Astrocyte of the cerebellum (primary cell): ENCODE measurements at places on chromosomes 16 and 17.

DNA sequence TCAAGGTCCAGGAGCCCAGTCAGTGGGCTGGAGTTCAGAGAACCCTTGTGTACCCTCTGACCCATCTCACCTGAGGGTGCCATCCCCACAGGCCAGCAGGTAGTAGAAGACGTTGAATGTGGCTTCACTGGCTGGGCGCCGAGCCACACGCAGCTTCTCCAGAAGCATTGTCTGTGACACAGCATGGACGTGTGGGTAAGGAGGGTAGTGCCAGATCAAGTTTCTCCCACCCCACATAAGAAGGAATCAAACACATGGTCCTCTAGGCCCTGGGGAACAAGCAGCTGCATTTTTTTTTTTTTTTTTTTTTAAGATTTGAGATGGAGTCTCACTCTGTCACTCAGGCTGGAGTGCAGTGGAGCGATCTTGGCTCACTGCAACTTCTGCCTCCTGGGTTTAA, 60.9 kb downstream of the MYO18A start:
- no peak for DNase-seq

- peak; percentile 90 for DNase-seq
Observed at GRCh38 chr17:42322382-42323267, 34.3 kb downstream of the STAT5A start.

- no peak for DNase-seq
Observed at GRCh38 chr17:56171186-56171959, 18.1 kb downstream of the ANKFN1 start.

GRCh38 chr16:77430787-77431585, 3.8 kb downstream of the ADAMTS18 start:
- no peak for DNase-seq

GRCh38 chr16:7167626-7168025, 165.0 kb upstream of the RBFOX1 start:
- no peak for DNase-seq

DNA sequence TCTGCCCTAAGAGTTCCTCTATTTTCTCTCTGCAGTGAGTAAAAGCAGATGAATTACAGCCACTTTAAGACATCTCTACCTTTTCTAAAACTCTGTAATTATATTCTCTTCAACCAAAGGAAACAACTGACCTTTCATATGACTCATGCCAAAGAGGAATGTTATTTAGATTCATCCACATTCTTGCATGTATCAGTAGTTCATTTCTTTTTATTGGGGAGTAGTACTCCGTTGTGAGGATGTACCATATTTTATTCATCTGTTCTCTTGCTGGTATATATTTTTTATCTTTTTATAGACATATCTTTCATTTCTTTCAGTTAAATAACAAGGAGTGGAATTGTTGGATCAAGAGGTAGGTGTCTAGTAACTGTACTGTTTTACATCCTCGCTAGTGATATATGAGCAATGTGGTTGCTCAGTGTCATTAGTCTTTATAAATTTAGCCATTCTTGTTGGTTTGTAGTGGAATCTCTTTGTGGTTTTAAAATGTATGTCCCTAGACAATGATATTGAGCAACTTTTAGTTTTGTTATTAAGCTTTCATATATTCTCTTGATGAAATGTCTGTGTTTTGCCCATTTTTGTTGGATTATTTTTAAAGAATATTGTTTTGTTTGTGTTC, 7.8 kb upstream of the MYH8 start:
- DNase-seq = no peak

DNA sequence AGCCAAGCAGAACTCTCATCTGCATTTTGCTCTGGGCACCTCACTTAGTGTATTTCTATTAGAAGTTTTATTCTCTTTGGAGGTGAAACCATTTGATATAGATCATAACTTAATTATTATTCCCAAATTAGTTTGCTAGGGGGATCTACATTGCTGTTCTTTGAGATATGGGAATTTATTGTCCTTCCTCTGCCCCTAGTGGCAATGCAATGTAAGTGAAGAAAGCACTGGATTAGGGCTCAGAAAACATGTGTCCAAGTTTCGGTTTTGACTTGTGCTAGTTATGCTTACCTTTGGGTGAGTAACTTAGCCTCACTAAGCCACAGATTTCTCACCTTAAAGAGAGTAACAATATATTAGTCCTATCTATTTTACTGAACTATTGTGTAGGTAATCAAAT, 2.9 kb downstream of the KRT39 start:
- no peak for DNase-seq

- DNase-seq = no peak
Observed at GRCh38 chr16:11386054-11386680, 40.9 kb downstream of the RMI2 start.

- peak; percentile 64 for DNase-seq
Observed at GRCh38 chr16:51429041-51429440, 278.0 kb upstream of the SALL1 start.

DNA sequence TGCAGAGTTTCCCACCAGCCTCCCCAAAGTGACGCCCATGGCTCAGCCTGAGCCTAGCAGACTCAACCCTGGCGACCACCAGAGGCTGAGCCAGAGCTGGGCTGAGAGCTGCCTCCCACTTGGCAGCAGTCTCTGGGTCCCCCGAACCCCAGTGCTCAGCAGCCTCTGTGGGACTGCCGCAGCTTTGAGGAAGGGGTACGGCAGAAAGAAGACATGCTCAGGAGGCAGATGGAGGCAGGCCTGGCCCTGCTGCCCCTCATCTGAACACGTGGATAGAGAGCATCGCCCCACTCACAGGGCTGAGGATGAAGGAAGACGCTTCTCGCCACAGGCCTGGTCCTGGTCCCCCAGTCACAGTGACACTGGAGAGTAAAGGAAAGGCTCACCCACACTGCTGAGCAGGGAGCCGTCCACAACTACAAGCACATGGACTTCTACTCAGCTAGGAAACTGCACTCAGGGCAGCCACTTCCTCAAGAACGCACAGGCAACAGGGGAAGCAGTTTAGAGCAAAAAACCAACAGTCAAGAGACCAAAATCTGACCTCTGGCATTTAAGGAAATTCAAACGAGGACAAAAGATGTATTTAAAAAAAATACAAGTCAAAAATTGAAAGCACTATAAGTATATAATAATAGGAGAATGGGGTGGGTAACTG, 45.2 kb upstream of the GSG1L start:
- no peak for DNase-seq

DNA sequence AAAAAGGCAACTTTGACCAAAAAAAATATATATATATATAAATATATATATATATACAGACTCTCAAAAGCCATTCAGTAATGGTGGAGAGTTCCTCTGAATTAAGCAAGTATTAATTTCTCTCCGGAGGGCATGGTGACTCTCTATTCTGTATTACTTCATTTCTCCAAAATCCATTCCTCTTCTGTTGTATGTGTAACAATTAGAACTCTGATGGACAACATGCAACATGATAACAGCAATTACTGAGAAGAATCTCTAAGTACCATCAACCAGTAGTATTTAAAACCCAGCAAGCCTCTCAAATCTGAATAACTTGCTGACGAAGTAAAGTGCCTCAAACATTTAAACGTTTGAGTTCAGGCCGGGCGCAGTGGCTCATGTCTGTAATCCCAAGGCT, 2.3 kb downstream of the GRB2 start:
- DNase-seq = no peak

DNA sequence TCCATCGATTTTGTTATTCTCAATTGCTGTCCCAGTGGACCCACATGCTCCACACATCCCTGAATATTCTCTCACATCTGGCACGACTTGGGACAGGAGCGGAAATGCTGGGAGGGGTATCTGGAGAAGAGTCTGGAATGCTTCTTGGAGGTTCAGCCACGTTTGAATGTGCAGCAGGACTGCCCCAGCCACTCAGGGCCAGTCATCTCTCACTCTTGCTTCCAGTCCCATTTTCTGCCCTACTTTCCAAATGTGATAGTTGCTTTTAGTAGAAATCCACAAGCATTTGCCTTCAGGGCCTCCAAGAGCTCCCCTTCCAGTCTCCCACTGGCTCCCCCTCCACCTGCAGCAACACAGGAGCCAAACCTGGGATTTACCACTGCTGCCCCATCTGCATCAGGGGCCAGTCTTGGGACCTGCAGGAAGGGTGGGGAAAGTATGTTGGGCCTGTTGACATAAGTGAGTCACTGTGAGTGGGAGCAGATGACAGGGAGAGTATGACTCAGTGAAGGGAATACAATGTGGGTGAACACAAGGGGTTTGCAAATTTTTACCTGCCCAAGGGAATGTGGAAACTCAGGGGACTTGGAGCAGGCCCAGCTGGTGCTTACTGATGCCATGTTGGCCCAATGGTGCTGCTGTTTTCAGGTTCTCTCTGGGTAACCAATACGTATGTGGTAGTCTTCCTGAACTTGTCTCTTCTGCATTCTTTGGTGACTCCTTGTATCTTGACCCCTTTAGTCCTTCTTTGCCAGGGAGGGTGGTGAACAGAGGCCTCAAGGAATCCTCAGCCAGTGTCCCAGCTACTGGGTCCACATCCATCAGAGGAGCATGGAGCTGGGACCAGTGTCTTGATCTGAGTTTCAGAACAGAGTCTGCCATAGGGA, 78.8 kb upstream of the CRHR1 start:
- DNase-seq = no peak

GRCh38 chr16:11755022-11755760, 12.5 kb upstream of the TXNDC11 start:
- no peak for DNase-seq

GRCh38 chr17:82907797-82908542, 68.1 kb upstream of the ZNF750 start:
- DNase-seq = no peak

DNA sequence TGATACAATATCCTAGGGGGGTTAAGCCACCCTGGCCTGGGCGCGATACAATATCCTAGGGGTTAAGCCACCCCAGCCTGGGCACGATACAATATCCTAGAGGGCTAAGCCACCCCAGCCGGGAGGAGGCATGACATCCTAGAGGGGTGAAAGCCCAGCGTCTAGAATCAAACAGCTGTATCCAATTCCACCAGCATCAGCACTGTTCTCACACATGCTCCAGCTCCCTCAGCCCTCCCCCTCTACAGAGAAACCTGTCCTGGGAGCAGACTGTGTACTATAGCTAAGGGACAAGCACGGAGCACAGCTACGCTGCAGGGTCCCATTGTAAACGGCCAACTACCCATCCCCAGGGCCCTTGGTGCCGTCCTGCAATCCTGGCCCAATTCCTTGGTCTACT, 6.2 kb downstream of the GINS2 start:
- DNase-seq = no peak

DNA sequence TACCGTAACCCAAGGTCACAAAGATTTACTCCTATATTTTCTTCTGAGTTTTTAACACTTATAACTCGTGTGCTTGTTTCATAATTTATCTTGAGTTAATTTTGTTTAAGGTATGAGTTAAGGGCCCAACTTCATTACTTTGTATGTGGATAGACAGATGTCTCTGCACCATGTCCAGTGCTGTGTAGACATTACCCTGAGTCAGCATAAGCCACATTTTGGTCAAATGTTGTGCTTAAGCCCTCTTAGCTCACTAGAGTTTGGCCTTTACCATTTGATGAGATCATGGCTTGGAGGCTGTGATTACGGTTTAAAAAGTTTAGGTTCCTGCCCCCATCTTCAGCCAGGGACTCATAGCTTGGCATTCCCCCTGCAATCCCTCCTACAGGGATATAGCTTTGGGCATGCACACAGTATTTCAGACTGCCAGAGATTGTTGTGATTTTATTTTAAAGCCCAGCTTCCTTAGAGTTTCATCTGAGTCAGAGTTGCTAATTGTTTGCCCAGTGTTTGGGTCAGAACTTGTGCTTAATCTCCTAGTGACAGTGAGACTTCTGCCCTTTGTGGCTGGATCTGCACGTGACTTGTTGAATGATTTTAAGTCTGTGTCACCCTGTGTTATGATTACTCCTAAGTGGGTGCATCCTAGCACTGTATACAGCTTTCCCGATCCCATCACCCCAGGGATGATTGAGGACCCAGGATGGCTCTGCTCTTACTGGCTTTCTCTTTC, 393.1 kb downstream of the CNTNAP4 start:
- no peak for DNase-seq

- DNase-seq = peak; percentile 78
Observed at GRCh38 chr16:31876951-31877828, 3.6 kb downstream of the ZNF267 start.

DNA sequence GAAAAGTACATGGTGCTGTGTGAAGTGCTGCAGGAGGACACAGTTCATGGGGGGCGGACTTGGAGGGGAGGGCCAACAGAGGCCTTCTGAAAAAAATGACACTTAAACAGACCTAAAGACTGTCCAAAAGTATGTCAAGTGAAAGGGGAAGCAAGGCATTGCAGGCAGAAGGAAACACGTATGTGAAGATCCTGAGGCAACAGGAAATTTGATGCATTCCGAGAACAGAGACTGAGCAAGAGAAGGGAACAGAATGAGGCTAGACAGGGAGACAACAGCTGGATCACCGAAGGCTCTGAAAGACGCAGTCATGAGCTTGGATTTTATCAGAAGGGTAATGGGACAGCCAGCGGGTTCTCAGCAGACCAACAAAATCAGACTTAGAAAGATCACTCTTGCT, 1.1 kb downstream of the IFT20 start:
- DNase-seq = no peak

DNA sequence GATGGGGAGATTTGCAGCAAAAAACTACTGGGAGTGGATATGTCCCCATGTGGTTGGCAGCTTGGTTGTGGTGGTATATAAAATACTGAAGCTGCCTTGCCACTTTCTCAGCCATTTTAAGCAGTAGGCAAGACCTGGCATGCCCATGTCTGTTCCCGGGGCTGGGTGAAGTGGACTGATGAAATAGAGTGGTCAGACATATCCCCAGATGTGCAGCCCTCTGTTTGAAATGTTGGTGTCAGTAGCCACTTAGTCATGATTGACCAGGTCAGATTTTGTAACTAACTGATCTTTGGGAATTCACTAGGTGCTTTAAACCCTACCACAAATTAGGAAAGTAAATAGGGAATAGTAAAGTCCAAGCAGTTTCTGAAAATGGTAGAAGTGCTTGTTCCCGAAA, 151.6 kb downstream of the PHKB start:
- no peak for DNase-seq

DNA sequence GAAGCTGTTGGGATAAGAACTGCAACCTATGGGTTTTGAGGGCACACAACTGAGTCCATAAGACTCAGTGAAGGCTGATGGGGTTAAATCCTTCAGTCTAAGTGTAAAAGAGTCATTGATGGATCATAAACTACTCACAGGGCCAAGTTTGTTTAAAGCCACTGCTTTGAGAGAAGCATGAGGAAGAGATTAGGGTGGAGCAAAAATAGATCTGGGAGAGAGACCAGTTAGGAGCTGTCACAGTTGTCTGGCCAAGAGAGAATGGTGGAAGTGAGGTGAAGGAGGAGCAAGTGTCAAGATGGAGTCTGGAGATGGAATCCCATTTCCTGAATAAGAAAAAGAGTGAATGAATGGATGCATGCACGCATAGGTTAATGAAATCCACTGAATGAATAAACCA, 379.1 kb upstream of the CDH11 start:
- DNase-seq = no peak

DNA sequence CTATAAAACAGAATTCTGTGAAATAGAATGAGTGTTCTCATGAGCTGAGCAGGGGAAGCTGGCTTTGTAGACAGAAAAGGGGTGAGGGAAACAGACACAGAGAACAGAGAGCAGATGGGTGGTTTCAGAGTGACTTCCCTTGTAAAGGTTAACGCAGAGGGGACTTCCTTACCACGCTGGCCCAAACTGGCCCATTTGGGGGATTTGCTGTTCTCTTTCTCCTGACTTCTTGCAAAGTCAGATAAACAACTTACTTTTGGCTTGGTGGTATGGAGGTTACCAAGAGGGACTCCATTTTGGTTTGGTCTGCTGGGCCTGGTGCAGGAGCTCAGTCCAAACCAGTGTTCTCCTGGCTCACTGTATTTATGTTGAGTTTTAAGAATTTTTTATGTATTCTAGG, 48.4 kb downstream of the SEC14L1 start:
- DNase-seq = no peak
